Endothelial cell of coronary artery (primary cell): ENCODE measurements at places on chromosomes 2 and 18. TPM values are rescaled to one million over a fixed set of nuclear protein-coding genes. Genes with fewer than 3 reads are reported as not detected.

Gene XDH
- not detected in 2 replicates for total RNA-seq

Gene XPO1
- 167 and 217 TPM in 2 replicates for total RNA-seq

Gene B4GALT6
- total RNA-seq = 4.8 and 9.3 TPM in 2 replicates

Gene EVX2
- total RNA-seq = not detected in 2 replicates

Gene GAREM2
- total RNA-seq = 0.63 and 1.0 TPM in 2 replicates

Gene RUFY4
- total RNA-seq = not detected in 2 replicates

Gene INHBB
- 2.4 and 9.0 TPM in 2 replicates for total RNA-seq

Gene ATG16L1
- 30.7 and 37.1 TPM in 2 replicates for total RNA-seq

Gene SNORC
- total RNA-seq = 0.36 and 0.38 TPM in 2 replicates

Gene TMEFF2
- not detected in 2 replicates for total RNA-seq

Gene TBR1
- total RNA-seq = under 0.01 TPM in 2 replicates

Gene CYP1B1
- total RNA-seq = 0.18 and 0.94 TPM in 2 replicates

Gene ALPG
- not detected in 2 replicates for total RNA-seq

Gene TANK
- total RNA-seq = 78.7 and 84.6 TPM in 2 replicates

Gene DNAJC5G
- not detected in 2 replicates for total RNA-seq

Gene GNAL
- 0.09 and 0.47 TPM in 2 replicates for total RNA-seq

Gene ZNF396
- 0.36 and 0.56 TPM in 2 replicates for total RNA-seq

Gene TUBA3D
- not detected in 2 replicates for total RNA-seq

Gene GPR39
- total RNA-seq = 0.27 and 0.38 TPM in 2 replicates

Gene HAAO
- 0.09 TPM in 2 replicates for total RNA-seq

Gene IL1F10
- total RNA-seq = not detected in 2 replicates

Gene TGFA
- 0.09 and 0.38 TPM in 2 replicates for total RNA-seq

Gene CAPN14
- total RNA-seq = under 0.01 and 0.09 TPM in 2 replicates

Gene ZNF385B
- not detected in 2 replicates for total RNA-seq

Gene RAB31
- total RNA-seq = 22.7 and 24.9 TPM in 2 replicates

Gene ELOA2
- total RNA-seq = not detected in 2 replicates

Gene RAD51AP2
- total RNA-seq = not detected in 2 replicates

Gene SPP2
- not detected in 2 replicates for total RNA-seq

Gene FER1L5
- under 0.01 and 0.09 TPM in 2 replicates for total RNA-seq
